ENCODE measurements at places on chromosomes 16 and 17.

DNA sequence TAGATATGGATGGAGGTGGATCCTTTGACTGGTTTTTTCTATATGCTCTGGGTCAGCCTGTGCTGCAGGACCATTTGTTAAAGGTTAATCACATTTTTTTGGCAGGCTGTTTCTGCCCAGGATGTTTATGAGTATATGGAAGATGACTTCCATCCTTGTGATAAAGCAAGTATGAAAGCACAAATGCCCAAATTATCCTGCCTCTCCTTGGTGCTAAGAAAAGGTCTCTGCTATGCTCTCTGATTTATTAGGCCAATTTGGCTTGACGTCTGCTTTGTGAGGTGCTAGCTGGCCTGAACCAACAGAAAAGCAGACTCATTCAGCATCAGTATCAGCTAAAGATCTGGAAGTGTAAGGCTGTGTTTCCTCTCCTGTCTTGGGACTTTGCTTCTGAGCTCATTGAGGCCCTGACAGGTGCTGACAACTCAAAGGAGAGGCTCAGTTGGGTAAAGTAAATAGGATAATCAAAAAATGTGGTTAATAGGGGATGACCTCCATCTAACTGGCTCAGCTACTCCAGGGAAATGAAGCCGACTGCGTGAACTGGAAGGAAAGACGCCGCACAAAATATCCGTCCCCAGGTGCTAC is 15.2 kb downstream of the ANKRD40 start:
- DNase-seq, result no peak

DNA sequence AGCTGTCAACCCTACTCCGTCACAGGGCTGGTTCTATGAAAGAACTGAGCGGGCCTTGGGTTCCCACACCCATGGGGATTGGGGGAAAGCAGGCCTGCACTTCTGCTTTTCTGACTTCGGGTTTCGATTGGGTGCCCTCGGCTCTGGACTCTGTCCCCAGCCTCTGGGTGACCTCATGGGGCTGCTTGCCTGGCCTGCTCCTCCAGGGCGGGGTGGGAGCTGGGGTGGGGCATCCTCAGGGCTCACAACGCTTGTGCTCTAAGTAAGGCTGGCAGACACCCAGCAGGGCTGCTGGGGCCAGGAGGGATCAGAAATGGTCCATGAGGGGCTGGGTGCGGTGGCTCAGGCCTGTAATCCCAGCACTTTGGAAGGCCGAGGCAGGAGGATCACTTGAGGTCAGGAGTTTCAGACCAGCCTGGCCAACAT is 19.2 kb downstream of the ARHGAP27 start:
- no peak for DNase-seq

DNA sequence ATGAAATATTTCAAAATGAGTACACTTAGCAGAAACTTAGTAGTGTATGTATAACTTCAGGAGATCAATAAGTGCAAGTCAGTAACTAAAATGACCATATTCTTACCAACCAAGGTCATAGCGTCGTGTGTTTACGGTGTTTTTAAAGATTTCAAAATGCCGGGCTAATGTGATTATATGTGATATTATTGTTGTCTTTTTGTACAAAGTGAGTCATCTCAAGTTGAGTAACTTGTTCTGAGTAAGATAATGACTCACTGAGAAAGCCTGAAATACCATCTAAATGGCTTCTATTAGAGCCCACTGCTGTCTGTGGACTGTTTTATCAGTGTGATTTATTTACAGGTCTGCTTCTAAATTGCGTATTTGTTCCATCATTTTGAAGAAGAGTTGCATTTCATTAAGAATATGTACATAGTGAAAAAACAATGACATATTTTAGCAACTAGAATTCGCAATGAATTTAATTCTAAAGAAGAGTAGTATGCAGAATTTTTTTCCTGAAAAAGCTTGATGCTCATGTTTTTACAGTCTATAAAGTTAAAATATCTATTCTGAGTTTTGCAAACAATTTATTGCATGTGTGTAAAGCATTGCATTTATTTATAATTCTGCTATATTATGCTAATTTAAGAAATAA is 12.7 kb downstream of the KRT12 start:
- no peak for DNase-seq

GRCh38 chr17:8044819-8045810 is 6.3 kb downstream of the ALOX15B start:
- no peak for DNase-seq

- no peak for DNase-seq
Observed at GRCh38 chr17:52297230-52298010, 138.9 kb upstream of the CA10 start.

- no peak for DNase-seq
Observed at GRCh38 chr16:2005646-2006045, 4.0 kb downstream of the ZNF598 start.

- no peak for DNase-seq
Observed at GRCh38 chr16:76532188-76532973, 255.2 kb downstream of the CNTNAP4 start.

DNA sequence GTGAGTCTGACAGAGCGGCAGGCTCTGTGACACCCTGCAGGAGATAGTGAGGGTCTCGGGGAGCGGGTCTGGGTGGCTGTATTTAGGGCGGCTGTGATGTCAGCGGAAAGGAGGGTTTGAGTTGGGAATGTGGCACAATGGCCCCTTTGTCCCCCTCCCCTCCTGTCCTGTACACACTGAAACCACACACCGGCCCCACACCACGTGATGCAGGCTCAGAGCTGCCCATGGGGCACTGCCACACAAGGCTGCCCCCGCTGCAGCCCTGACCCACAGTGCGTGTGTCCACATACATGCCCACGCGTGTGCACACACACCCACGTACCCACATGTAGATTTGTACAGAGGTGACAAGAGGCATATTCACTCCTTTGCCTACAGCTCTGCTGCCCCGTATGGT is 15.3 kb downstream of the SGCA start:
- DNase-seq, result no peak

- peak; percentile 39 for DNase-seq
Observed at GRCh38 chr17:4161192-4161966, 18.4 kb downstream of the CYB5D2 start.

GRCh38 chr17:81142301-81143199 is 22.8 kb upstream of the PVALEF start:
- peak; percentile 77 for DNase-seq

GRCh38 chr17:3847165-3847670 is 1.2 kb upstream of the NCBP3 start:
- DNase-seq, result no peak

DNA sequence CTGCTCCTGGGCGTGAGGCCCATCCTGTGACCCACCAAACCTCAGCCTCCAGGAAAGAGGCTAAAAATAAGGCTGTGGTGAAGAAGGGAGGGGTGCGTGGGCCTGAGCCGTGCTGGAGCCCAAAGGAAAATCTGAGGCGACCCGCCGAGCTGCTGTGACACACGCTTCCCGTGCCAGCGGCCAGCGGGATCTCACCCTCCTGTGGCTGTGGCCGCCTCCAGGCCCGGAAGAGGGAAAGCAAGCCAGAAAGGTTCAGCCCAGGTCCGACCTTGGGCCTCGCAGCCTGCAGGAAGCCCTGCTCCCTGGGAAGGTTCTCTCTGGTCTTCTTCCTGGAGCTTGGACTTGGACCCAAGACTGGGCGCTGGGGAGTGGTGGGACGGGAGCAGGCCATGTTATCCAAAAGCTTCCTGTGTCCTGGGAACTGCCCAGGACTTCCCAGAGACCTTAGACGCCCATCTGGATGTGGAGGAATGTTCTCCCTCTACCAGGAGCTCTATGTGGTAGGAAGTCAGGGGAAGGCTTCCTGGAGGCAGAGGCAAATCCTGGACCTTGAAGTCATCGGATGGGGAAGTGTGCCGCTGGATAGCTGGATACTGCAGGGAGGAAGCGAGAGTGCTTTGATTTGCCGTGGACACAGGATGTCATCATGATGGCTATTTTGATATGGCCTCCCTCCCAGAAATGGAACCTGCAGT is 11.4 kb downstream of the SPNS2 start:
- DNase-seq, result no peak

DNA sequence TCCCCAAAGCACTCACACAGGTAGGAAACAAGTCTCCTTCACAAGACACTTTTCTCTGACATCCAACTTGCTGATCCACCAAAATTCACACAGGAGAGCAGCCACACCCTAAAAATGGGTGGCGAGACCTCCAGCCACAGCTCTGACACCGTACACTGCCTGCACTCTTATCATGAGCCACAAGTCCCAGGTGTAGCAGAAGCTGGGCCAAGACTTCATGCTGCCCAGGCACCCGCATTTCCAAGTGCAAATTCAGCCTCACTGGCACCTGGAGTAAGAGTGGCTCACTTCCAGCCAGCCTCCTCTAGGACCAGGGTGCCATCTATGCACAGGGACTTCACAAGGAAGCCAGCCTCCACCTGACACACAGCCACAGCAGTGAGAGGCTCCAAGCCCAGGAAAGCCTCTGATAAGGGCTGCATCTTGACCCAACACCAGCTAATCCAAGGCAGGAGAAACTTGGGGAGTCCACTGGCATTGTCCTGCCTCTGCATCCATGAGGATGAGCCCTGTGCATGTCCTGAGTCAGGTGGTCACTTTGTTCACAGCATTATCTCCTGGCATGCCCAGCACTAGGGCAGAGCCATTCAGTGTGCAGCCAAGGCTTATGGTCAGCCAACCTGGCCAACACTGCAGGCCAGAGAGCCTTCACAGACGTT is 2.6 kb upstream of the ZNF768 start:
- DNase-seq, result no peak

- no peak for DNase-seq
Observed at GRCh38 chr17:77569846-77570564, 388.5 kb upstream of the TNRC6C start.
